ENCODE measurements at places on chromosomes 4 and X.

- DNase-seq = no peak
Measured at GRCh38 chrX:150372756-150373155, 9.6 kb downstream of the MAMLD1 start.

DNA sequence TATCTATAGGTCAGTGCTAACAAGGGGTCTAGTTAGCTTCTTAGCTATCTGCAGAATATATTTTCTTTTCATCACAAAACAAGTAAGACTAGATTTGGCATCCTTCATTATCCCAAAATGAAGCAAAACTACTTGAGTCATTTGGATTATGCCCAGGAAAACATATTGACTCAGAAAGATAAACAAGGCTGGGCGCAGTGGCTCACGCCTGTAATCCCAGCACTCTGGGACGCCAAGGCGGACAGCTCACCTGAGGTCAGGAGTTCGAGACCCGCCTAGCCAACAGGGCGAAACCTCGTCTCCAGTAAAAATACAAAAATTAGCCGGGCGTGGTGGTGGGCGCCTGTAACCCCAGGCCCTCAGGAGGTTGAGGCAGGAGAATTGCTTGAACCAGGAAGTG, 18.0 kb upstream of the MND1 start:
- no peak for DNase-seq

DNA sequence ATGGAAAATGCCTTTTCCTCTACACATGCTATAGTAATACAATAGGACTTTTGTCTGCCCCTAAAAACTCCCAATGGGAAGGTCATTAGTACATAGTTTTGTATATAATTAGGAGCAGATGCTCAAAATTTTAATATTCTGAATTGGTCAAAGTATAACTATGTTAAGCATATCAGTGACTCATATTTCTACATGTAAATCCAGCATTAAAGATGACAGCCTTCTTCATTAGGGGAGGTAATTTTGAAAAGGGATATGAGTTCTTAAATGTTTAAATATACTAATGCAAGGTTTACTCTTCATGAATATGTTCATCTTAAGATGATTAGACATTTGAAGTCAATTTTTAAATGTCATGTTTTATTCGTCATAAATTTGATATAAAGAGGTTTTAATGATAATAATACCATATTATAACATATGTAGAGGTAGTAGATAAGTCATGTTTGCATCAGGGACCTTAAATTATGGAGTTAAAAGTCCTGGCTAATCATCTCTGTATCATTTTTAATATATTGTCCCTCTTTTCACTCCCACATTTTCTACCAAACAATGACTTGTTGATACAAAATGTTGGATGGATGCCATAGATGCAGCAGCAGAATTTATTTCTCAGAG, 218.8 kb downstream of the STPG2 start:
- DNase-seq = no peak

DNA sequence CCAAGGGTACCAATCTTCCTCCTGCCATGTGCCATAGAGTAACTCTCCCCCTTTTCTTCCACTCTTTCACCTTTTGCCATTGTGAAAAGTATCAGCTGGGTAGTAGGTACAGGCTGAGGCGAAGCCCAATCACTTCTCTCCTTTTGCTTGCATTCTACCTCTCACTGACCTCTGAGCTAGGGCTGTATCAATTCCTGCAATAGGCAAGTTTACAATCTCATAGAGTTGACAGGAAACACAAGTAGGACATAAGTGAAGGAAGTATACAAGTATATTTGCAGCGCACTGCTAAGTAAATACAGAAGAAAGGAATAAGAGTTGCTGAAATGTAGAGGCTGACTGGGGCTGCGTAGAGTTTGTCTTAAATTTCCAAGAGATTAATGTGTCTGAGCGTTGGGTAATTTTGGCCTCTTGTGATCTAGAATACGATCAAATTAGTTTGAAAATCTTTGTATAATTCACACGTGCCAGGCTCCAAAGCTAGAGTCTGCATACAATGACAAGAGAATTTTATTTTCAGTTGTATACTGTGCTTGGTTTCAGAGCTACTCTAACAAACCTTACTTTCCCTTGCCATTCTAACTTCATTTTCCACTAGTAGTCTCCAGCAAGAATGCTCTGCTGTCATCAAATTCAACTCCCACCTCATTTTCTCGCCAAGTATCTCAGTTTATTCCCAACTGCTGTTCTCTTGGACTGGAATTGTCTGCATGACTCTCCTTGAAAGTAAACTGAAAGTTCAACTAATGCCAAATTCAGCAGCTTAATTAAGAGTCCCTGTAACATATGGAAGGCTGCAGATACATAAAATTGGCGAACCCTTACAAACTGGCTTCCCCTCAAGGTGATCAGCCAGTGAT, 90.3 kb downstream of the ATP11C start:
- no peak for DNase-seq

GRCh38 chrX:10231461-10231860, 74.7 kb downstream of the CLCN4 start:
- no peak for DNase-seq

- no peak for DNase-seq
Measured at GRCh38 chr4:110589297-110589696, 33.6 kb downstream of the PITX2 start.

DNA sequence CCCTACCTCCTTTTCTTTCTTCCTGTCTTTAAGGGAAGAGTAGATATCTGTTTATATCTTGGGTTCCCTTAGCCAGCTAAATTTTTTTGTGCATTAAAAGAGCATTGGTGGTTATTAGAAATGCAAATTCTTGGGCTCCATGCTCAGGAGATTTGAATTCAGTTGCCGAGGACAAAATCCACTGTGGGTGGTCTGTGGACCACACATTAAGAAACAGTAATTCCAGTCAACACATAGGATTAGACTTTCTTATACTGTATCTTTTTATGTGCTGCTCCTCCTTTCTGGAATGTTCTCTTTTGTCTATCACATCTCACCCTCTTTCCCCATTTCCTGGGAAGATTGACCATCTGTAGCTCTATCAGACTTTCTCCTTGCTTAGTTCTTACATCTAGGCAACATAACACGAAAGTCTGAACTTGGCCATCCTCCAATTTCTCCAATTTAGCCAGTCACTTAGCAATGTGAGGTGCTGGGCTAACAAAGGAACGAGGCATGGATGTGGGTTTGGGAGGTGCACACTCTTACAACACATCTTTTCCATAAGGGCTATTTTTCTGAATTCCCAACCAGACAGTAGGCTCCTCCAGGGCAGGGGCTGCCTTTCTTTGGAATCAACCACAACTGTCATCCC, 5.3 kb upstream of the PDLIM3 start:
- no peak for DNase-seq

- no peak for DNase-seq
Measured at GRCh38 chr4:175540732-175541131, 271.3 kb downstream of the GPM6A start.

DNA sequence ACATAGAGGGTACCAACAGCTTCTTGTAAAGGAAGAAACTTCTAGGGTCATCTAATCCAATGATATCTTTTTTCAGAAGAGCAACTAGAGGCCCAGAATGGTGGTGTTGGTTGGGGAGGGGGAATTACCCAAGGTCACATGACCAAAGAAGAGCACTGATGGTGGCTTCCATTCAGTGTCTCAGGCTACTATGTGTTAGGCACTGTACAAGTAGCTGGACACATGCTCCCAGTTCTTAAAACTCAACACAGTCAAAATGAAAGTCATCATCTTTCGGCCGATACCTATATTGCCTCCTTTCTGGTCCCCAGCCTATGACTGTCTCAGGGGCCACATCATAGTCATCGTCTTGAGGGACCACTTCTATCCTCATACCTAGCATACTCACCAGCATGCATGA, 88.1 kb downstream of the ARHGAP6 start:
- DNase-seq = no peak

DNA sequence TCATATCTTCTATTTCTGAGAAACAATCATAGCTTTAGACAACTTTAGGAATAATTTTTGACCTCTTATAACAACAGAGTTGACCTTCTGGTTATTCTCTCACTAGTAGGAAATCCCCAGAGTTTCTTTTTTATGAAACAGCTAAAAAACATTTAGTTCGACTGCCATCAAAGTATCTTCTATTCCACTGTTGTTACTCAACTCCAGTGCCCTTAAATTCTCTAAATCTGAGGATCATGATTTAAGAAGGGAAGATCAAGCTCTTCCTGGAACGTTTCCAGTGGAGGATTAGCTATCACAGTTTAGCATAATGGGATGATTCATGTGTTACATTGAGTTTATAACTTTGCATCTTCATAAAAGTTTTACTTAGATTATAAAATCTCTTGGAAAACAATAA, 134.9 kb upstream of the VEGFC start:
- DNase-seq = no peak

- no peak for DNase-seq
Measured at GRCh38 chr4:82780752-82781231, 17.8 kb downstream of the SCD5 start.

- no peak for DNase-seq
Measured at GRCh38 chr4:40699648-40700047, 50.1 kb upstream of the NSUN7 start.

DNA sequence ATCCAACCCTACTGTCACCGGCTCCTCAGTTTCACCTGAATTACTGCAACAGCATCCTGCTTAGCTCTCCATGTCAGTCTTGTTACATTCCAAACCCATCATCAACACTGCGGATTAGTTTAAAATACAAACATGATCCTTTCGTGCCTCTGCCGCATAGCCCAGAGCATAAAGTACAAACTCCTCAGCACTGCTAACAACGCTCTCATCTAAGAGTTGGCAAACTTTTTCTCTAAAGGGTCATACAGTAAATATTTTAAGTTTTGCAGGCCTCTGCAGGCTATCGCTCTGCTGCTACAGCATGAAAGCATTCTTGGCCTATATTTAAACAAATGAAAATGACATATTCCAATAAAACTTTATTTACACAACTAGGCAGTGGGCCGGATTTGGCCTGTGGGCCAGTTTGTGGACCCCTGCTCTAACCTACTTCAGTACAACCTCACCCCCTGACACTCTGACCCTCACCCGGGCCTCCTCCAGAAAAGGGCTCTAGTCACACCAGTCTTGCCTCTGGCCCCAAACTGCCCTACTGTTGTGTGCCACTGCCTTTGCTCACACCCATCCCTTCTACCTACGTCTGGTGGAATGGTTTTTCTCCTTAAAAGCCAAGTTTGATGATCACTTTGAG, 7.2 kb downstream of the STX18 start:
- DNase-seq = no peak

DNA sequence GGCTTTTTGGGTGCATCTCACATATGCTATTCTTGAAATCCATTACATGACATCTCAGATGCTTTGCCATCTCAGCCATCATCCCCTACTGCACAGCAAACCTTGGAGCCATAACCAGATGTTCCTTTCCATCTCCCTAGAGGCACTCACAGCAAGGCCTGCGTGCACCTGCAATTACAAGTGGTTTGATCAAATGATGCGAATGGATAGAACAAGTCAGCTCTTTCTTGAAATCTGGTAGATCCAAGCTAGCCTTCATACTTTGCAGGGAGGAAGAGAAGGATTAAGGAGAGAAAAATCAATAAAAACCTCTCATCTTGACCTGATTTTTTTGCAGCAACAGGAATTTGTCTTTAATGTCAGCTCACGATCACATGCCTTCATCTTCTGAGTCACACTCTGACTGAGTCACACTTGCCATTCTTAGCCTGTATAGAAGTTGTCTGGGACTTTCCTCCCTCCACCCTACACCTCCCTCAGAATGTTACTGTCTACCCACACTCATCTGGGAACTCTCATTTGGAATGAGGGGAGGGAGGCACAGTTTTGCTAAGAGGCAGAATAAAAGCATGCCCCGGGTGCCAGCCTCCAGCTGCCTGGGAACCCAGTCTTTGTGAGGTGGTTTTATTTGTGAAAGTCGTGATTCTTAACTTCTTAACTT, 11.9 kb upstream of the TRIML1 start:
- no peak for DNase-seq

GRCh38 chr4:181085557-181085956, 1157.6 kb upstream of the TENM3 start:
- no peak for DNase-seq

DNA sequence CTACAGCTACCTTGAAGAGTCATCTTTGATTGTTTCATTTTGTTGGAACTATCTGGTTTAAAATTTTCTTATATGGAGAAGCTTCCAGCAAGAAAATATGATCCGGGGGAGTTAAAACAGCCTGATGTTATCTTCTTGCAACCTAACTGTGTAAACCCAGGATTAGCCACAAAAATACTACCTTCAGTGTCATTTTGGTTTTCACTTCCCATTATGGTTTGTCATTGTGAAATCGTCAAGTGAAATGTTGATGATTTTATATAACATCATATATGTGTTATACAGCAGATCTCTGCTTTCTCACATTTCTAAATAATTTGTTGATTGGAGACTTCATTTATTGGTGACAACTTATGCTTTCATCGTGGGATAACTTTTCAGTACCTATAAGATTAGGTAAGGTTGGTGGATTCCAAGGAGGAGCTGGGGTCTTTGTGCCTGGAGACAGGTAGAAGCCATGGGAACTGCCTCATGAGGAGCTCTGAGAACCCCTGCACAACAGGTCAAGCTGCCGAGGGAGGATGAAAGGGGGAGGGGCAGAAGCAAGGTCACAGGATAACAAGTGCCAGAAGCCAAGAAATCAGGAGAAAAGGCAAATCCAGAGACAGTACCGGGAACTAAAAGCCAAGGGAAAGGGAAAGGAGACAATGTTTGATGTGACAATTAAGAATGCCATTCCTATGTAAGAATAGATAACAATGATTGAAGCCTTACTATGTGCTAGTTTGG, 7.2 kb downstream of the ARHGAP24 start:
- DNase-seq = no peak

DNA sequence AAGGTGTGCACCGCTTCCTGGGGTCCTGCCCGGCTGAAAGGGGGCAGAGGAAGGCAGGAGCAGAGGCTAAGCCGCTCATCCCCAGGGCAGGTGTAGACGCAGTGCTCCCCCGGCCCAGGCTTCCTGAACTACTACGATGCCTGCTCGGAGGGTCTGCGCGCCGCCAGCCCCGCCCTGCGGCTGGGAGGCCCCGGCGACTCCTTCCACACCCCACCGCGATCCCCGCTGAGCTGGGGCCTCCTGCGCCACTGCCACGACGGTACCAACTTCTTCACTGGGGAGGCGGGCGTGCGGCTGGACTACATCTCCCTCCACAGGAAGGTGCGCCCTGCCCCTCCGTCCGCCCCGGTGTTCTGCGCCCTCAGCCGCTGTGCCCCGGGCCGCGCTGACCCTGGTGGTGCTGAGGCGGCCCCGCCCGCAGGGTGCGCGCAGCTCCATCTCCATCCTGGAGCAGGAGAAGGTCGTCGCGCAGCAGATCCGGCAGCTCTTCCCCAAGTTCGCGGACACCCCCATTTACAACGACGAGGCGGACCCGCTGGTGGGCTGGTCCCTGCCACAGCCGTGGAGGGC, 8.4 kb upstream of the SLC26A1 start:
- DNase-seq = no peak

DNA sequence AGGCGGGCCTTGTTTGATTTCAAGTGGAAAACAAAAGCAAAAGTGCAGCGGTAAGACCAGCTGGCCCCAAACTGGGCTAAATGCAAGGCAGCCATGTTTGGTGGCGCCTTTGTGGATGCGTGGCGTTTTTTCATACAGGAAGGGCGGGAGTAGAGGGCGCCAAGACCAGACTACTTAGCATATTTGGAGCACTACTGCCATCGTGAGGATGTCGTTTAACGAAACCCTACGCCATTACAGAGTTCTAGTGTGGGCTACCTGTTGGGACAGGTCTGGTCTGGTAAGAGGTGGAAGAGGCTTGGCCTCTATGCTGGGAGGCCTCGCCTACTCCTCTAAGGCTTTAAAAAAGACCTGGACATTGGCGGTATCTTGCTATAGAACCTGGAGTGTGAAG, 230.7 kb upstream of the STK26 start:
- no peak for DNase-seq

All from stimulated activated CD4-positive, alpha-beta T cell treated with anti-CD3 and anti-CD28 coated beads, TNF-alpha, amount 100 ng/mL, for 24 hours (primary cell).